ENCODE measurements at places on chromosomes 16 and 17.

DNA sequence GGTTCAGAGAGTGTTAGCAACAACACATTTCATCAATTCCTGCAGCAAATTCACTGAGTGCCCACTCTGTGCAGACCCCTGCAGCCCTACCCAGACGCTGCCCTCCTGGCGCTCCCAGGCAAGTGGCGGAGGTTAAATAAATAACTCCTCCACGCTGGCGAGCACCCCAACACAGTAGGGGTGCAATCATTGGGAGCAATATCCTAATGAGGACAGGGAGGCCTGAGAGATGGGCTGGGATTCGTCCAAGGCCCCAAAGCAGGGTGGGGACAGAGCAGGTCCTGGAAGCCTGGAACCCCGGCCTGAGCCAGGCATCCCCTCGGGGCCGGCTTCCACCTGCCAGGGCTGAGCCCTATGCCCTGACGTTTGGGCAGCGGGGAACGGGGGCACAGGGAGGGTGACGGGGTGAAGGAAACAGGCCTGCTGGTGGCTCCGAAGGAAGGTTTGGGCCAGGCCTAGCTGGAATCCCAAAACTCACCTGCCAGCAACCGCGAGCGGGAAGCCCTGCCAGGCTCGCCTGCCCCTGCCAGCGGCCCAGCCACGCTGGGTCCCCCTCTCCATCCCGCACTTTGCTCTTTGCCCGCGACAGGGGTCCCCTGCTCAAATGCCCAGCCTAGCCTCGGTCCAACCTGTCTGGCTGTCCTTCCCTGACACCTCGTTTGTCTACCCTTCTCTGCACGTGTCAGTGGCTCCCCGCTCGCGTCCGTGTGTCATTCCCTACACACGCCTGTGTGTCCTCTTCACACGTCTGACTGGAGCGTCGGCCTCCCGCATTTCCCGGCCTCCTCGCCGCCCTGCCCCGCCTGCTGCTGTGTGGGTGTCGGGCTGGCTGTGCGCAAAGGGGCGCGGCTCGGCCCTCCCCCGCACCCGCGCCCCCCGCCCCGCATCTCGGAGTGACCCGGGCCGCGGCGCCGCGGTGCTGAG lies 721 bp upstream of the BEAN1 start:
- DNase-seq = no peak

DNA sequence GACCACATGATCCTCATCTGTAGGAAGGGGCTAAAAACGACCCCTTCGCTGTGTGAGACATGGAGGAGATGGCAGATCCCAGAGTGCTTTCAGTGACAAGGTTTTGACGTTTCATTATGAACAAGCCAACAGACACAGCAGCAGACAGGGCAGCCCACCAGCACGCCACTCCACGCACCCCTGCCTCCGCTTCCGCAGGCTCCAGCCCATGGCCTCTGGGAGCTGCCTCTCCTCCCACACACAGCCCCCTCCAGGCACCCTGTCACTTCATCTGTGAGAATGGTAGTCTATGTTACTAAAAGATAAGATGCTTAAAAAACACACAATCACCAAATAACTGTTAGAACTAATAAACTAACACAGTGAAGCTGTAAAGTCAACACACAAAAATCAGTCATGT lies 12.3 kb upstream of the ADCY7 start:
- no peak for DNase-seq

GRCh38 chr17:17590141-17590751 lies 1.3 kb downstream of the PEMT start:
- DNase-seq = no peak

GRCh38 chr16:11500700-11501346 lies 85.9 kb downstream of the LITAF start:
- DNase-seq = no peak

DNA sequence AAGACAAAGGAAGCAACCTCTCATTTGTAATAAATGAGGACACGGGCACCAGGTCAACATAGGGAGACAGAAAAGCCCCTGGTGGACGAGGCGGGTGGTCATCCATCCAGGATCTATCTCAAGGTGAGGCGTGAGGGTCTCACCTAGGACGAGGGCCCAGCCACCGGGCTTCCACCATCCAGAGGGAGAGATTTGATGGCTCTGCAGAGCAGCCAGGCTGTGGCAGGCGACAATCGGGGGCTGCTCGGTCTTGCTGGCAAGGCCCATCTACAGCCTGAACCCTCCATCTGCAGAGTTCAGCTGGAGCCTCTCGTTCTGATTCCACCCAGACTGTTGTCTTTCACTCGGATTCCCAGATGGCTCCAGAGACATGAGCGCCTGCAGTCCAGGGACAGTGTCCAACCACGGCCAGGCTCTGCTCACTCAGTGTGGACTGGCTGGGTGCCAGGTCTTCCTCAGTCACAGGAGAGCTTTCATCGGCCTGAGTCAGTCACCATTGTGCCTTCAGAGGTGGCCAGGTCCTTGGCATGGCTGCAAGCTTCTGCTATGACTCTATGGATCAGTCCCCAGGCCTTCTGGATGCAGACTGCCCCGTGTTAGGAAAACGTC lies 5.9 kb downstream of the LITAFD start:
- DNase-seq = no peak

GRCh38 chr17:45050481-45051059 lies 862 bp downstream of the DCAKD start:
- DNase-seq = no peak

GRCh38 chr16:85607796-85608514 lies 5.2 kb upstream of the GSE1 start:
- DNase-seq = no peak

DNA sequence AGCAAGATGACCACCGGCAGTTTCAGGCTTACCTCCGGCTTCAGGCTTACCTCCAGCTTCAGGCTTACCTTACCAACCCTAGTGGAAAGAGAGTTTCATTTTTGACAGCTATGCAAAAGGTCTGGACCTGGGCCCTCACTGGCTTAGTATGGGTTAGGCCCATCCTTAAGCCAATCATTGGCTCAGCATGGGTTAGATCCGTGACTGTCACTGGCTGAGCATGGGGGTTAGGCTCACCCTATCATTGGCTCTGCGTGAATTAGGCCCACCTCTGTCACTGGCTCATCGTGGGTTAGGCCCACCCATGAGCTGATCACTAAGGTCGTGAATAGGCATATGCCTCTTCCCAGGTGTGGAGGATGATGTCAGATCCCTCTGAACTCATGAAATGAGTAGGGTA lies 8.1 kb downstream of the NDE1 start:
- no peak for DNase-seq

DNA sequence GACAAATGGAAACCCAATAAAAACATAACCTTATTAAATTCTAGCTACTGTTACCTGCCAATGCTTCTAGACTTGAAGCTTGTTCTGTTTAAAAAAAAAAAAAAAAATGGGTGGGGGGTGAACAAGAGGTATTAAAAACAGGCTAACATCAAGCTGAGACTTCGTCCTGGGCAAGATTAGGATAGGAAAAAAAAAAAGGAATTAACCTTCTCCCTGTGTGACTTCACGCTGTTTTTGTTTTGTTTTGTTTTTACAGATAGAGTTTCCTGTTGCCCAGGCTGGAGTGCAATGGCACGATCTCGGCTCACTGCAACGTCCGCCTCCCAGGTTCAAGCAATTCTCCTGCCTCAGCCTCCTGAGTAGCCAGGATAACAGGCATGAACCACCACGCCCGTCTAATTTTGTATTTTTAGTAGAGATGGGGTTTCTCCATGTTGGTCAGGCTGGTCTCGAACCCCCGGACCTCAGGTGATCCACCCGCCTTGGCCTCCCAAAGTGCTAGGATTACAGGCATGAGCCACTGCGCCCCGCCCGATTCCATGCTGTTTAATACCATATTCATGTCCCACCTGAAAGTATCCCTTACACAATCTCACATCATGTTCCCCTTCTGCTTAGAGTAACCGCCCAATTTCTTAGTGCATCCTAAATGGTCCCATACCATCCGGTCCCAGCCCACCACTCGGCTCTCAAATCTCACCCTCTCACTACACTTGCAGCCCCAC lies 2.2 kb downstream of the USP31 start:
- no peak for DNase-seq

GRCh38 chr17:67165201-67165600 lies 79.8 kb downstream of the HELZ start:
- DNase-seq = no peak
